Endothelial cell (in vitro differentiated cells): ENCODE measurements at places on chromosomes 3 and 15.

DNA sequence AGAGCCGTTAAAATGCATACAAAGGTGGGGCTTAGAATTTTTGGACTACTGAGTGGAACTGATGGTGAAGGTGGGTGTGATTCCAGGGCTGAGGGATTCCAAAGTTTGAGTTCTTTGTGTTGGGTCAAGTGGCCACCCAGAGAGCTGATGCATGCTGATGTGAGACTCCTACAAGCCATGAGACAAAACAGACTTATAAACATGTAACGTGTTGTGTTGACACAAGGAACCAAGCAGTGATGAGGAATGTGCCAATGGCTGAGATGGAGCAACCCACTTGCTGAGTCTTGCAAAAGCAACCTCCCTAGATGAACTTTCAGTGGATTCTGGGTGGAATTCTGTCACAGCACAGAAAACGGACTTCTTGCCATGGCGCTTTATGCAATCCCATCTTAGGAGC, 289.0 kb downstream of the TLE3 start:
- H3K27me3 ChIP-seq: peaks cover 5% of the 10 kb centered on the region
- H3K4me3 ChIP-seq: no peak overlapping the region
- no peak for DNase-seq
- H3K27ac ChIP-seq: no peak overlapping the region
- no peaks in the 10 kb centered on the region for H3K36me3 ChIP-seq

GRCh38 chr3:24680214-24680967, 185.7 kb upstream of the THRB start:
- H3K27ac ChIP-seq: no peak overlapping the region
- H3K4me1 ChIP-seq: no peaks in the 10 kb centered on the region
- H3K36me3 ChIP-seq: no peaks in the 10 kb centered on the region
- no peak overlapping the region for H3K4me3 ChIP-seq

DNA sequence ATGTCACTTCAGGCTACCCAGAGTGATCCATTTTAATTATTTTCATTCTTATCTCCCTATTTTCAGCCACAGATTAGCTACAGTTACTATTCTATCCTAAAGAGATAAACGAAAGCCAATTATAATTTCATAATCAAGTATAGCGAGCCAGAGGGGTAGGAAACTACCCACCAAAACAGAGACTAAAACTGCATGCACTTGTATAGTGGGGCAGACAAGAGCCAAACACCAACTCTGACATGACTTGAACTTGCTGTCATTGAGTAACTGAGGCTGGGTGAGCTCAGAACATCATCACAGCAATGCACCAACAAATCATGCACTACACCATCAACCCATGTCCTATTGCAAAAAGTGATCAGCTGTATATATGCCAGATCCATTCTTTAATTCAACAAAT, 64.8 kb downstream of the FBN1 start:
- no peaks in the 10 kb centered on the region for H3K27me3 ChIP-seq
- H3K4me1 ChIP-seq: no peaks in the 10 kb centered on the region
- no peak for DNase-seq
- H3K4me3 ChIP-seq: no peak overlapping the region

DNA sequence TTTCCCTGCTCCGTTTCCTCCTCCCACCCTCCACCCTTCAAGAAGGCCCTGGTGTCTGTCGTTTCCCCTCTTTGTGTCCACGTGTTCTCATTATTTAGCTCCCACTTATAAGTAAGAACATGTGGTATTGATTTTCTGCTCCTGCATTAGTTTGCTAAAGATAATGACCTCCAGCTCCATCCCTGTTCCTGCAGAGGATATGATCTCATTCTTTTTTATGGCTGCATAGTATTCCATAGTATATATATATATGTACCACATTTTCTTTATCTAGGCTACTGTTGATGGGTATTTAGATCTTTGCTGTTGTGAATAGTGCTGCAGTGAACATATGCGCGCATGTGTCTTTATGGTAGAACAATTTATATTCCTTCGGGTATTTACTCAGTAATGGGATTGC, 4.8 kb downstream of the ST6GAL1 start:
- peaks cover 5% of the 10 kb centered on the region for H3K27me3 ChIP-seq
- peaks cover 31% of the 10 kb centered on the region for H3K4me1 ChIP-seq
- H3K27ac ChIP-seq: no peak overlapping the region

DNA sequence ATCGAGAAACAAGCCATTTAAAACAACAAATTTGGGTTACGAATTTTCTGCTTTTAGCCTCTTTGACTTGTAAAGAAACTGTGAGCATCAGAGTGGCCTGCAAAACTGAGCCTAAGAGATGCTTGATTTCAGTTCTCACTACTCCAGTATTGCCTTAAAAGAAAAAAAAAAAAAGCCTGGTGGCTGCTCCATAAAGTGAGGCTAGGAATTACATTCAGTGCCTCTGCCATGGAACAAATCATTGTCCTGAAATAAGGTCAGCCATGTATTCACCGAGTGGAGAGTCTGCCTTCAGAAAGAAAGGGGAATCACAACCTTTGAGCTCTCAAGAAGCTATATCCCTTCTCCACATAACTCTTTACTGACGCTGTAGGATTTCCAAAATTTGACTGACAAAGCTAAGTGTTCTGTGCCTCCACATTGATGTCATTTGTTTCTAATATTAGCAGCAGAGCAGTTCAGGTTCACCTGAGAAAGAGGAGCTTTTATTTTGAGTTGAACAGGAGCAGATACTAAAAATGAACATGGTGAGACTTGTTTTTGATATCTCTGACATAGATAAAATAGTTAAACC, 137.3 kb downstream of the SSR3 start:
- DNase-seq: no peak
- H3K4me3 ChIP-seq: no peak overlapping the region
- no peak overlapping the region for H3K27ac ChIP-seq
- H3K36me3 ChIP-seq: no peaks in the 10 kb centered on the region
- no peaks in the 10 kb centered on the region for H3K4me1 ChIP-seq

DNA sequence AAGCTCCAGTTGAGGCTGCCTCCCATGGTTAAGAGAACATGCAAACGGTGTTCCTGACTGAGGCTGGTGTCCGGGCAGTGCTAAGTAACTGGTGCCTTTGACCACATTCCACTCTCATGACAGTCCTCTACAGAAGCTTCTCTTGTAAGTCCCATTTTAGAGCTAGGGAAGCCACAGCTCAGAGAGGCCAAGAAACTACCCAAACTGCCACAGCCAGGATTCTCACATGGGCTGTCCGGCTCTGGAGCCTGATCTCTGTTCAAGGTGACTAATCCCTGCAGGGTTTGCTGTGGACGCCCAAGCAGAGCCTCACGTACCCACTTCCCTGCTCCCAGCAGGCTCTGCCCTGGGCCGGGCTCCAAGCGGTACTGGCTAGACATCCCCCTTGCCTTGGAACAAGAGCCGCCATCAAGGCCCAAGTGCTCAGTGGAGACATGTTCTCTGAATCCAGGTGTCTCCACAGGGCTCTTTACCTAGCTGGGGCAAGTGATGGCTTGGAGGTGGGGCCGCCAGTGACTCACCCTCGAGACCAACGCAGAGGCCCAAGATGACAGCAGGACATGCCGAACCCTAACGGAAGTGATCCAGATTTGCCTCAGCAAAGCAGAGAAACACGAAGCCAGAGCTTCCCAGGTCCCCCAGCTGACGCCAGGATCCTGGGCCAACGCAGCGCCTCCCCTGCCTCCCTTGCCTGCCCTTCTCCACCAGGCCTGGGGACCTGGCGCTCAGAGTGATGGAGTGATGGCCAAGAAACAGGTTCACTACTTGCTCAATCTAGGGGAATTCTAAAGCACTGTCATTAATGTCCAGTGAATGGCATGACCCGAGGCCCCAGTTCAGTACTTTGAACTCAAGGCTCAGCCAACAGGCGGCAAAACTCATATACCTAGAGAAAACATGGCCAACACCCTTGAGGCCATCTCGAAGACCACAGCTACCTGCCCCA, 24.4 kb downstream of the KLHL25 start:
- H3K27me3 ChIP-seq: peaks cover 9% of the 10 kb centered on the region
- no peak overlapping the region for H3K27ac ChIP-seq
- H3K4me1 ChIP-seq: peaks cover 6% of the 10 kb centered on the region
- peaks cover 3% of the 10 kb centered on the region for H3K36me3 ChIP-seq
- no peak overlapping the region for H3K4me3 ChIP-seq

- DNase-seq: no peak
- no peak overlapping the region for H3K27ac ChIP-seq
- H3K36me3 ChIP-seq: no peaks in the 10 kb centered on the region
- peaks cover 12% of the 10 kb centered on the region for H3K4me1 ChIP-seq
- H3K4me3 ChIP-seq: no peak overlapping the region
Observed at GRCh38 chr3:54211097-54211496, 88.7 kb downstream of the CACNA2D3 start.

DNA sequence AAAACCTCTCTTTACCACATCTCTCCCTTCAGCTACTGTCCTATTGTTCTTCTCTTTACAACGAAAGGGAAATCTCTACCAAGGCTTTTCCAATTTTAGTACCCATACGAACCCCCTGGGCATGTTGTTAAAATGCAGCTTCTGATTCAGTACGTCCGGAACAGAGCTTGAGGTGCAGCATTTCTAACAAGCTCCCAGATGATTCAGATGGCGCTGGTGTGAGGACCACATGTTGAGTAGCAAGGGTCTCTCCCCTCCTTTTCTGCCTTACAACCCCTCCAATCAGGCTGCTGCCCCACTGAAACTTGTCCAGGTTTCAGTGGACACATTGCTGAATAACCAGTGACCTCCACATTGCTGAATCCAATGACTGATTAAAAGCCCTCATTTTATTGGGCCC, 177.1 kb upstream of the FEZF2 start:
- no peak overlapping the region for H3K4me3 ChIP-seq
- DNase-seq: no peak
- H3K4me1 ChIP-seq: no peaks in the 10 kb centered on the region
- H3K27me3 ChIP-seq: peaks cover 4% of the 10 kb centered on the region

DNA sequence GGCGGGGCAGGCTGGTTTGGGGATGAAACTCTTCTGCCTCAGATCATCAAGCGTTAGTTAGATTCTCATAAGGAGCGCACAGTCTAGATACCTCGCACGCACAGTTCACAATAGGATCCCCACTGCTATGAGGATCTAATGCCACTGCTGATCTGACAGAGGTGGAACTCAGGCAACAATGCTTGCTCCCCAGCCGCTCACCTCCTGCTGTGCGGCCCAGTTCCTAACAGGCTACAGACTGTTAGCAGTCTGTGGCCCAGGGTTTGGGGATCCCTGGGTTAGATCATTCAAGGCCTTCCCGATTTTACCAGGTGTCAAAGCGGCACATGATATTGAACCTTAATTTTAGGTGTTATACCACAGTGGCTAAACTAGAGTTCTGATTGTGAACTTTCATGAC, 232.8 kb downstream of the UBE2E2 start:
- H3K4me1 ChIP-seq: peaks cover 35% of the 10 kb centered on the region
- no peak for DNase-seq
- no peak overlapping the region for H3K27ac ChIP-seq
- no peaks in the 10 kb centered on the region for H3K27me3 ChIP-seq
- H3K4me3 ChIP-seq: no peak overlapping the region
- no peaks in the 10 kb centered on the region for H3K36me3 ChIP-seq

GRCh38 chr15:57611938-57612337, 20.2 kb downstream of the MYZAP start:
- H3K27ac ChIP-seq: no peak overlapping the region
- H3K4me3 ChIP-seq: no peak overlapping the region
- H3K36me3 ChIP-seq: peaks cover 30% of the 10 kb centered on the region
- peaks cover 1% of the 10 kb centered on the region for H3K27me3 ChIP-seq
- DNase-seq: no peak

- peaks cover 26% of the 10 kb centered on the region for H3K4me1 ChIP-seq
- H3K27ac ChIP-seq: no peak overlapping the region
- H3K36me3 ChIP-seq: no peaks in the 10 kb centered on the region
- H3K27me3 ChIP-seq: no peaks in the 10 kb centered on the region
- DNase-seq: no peak
- no peak overlapping the region for H3K4me3 ChIP-seq
Observed at GRCh38 chr3:96731031-96731430, 83.4 kb upstream of the EPHA6 start.

DNA sequence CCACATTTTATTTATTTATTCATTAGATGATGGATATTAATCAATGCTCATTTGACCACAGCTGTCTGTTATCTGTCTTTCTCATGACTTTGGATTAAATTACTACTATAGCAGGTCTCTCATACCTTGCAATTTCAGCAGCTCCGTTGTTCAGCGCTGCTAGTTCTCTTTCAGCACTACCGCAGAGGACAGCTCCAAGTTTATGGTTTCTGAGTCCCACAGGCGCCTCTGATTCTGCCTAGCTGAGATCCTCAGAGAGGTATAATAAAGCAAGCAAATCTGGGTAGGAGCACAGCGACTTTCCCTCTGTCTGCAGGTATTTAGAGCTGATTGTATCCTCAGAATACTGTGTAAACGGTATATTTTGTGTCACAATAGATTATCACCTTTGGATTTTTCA, 204.9 kb downstream of the CNTN4 start:
- no peak overlapping the region for H3K4me3 ChIP-seq
- H3K36me3 ChIP-seq: no peaks in the 10 kb centered on the region
- no peak overlapping the region for H3K27ac ChIP-seq
- no peaks in the 10 kb centered on the region for H3K27me3 ChIP-seq
- no peak for DNase-seq
- no peaks in the 10 kb centered on the region for H3K4me1 ChIP-seq

DNA sequence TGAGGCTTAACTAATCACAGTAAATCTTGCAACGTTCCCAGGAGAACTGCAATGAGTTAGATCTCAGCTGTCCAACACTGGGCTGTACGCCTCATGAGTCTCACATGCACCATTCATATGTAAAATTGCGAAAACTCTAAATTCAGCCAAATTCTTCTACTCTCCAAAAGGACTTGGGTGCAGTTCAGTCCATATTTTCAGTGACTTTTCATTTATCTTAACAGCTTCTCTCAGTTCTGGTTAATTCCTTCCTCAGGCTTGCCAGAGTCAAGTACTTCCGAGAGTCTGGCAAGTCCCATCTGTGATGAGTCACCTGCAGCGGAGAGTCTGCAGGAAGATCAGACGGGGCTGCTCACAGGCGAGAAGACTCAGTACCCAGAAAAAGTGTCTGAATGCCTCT, 11.5 kb downstream of the CCDC80 start:
- H3K36me3 ChIP-seq: no peaks in the 10 kb centered on the region
- no peak overlapping the region for H3K4me3 ChIP-seq
- peaks cover 28% of the 10 kb centered on the region for H3K4me1 ChIP-seq
- no peaks in the 10 kb centered on the region for H3K27me3 ChIP-seq
- no peak for DNase-seq
- H3K27ac ChIP-seq: no peak overlapping the region

DNA sequence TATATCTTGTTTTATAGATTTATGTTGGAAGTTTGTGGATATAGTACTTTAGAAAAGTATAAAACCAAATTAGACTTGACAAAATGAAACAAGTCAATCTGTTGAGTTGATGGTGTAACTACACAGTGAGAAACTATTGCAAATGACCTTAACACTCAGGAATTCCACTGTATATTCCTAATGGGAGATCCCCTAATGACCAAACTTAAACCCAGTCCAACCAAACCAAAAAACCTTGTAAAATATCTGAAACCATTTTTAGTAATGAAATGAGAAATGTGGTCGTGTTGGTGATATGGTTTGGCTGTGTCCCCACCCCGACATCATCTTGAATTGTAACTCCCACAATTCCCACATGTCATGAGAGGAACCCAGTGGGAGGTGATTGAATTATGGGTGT, 31.9 kb upstream of the ATP13A3 start:
- H3K4me3 ChIP-seq: no peak overlapping the region
- no peak overlapping the region for H3K27ac ChIP-seq
- H3K4me1 ChIP-seq: no peaks in the 10 kb centered on the region
- DNase-seq: no peak
- no peaks in the 10 kb centered on the region for H3K36me3 ChIP-seq

- no peaks in the 10 kb centered on the region for H3K4me1 ChIP-seq
- H3K27me3 ChIP-seq: no peaks in the 10 kb centered on the region
- no peak overlapping the region for H3K4me3 ChIP-seq
- DNase-seq: no peak
- H3K27ac ChIP-seq: no peak overlapping the region
Observed at GRCh38 chr15:38610748-38611147, 46.1 kb upstream of the RASGRP1 start.

GRCh38 chr3:146313746-146314111, 62.8 kb upstream of the PLSCR4 start:
- no peak for DNase-seq
- no peaks in the 10 kb centered on the region for H3K36me3 ChIP-seq
- H3K27me3 ChIP-seq: peaks cover 1% of the 10 kb centered on the region
